ENCODE measurements at places on chromosomes 4 and X.

GRCh38 chr4:55635282-55635681, 816 bp downstream of the NMU start:
- peak overlapping the region; percentile 61 for H3K4me3 ChIP-seq
- no peaks in the 10 kb centered on the region for H3K36me3 ChIP-seq
- DNase-seq, result no peak

GRCh38 chr4:119647558-119647957, 19.0 kb upstream of the PDE5A start:
- H3K4me3 ChIP-seq, result no peak overlapping the region
- H3K36me3 ChIP-seq, result no peaks in the 10 kb centered on the region
- H3K4me1 ChIP-seq, result no peaks in the 10 kb centered on the region

DNA sequence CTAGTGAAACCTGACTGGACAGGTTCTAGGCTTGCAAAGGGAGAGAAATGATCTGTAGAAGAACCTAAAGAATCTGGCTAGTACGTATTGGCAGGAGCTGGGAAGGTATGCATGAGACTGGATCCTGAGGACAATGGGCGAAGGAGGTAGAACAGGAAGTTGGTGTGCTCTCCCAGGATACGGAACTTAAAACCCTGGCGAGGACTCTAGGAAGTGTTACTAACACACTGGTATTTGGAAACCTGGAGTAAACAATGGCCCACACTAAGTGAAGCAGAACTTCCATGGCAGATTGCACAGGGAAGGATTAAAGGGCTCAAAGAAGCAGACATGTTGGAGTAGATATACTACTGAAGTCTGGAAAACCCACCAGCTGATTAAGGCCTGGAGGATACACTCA, 9.1 kb downstream of the SYN1 start:
- no peak for DNase-seq
- H3K4me1 ChIP-seq, result no peaks in the 10 kb centered on the region
- H3K36me3 ChIP-seq, result no peaks in the 10 kb centered on the region
- no peak overlapping the region for H3K4me3 ChIP-seq
- H3K27ac ChIP-seq, result no peak overlapping the region
- no peaks in the 10 kb centered on the region for H3K27me3 ChIP-seq

GRCh38 chrX:154490021-154490413, 412 bp downstream of the SLC10A3 start:
- DNase-seq, result peak; percentile 43
- H3K4me1 ChIP-seq, result 0 out of 2 replicates have a peak, but pooled peaks cover 4% of the 10 kb centered on the region
- peak overlapping the region; percentile 76 for H3K4me3 ChIP-seq
- H3K27ac ChIP-seq, result peak overlapping the region; percentile 48
- H3K27me3 ChIP-seq, result no peaks in the 10 kb centered on the region

DNA sequence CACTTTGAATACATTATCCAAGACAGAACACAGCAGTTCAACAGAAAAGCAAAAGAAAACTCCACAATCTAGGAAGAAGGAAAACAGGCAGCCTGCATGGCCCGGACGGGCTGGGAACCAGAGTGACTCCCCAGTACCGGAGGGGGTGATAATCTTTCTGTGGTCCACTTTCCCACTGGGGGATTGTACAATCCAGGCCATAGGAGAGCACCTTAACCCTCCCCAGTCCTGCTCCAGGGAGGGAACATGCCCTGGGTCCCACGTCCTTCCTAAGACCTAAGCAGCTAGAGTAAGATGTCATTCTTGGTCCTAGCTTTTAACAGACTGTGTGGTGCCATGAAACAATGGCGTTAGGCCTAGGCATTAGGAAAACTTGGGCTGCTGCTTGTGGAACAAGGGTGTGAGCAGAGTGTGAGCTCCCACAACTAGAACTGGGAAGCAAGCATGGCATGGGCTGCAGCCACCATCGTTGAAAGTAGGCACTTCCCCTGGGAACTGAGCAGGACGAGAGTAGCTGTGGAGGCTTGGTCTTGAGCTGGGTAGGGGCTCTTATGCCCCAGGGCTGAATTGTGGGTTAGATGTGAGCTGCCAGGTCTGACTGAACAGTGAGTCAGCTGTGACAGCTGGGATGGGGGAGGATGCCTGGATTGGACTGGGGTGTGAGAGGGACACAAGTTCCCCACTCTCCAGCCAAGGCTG, 42.4 kb downstream of the NAT8L start:
- H3K4me3 ChIP-seq, result no peak overlapping the region
- no peak overlapping the region for H3K27ac ChIP-seq
- H3K27me3 ChIP-seq, result 0 out of 2 replicates have a peak, but pooled peaks cover 3% of the 10 kb centered on the region
- 0 out of 2 replicates have a peak, but pooled peaks cover 3% of the 10 kb centered on the region for H3K4me1 ChIP-seq

GRCh38 chr4:2443956-2444740, 24.8 kb upstream of the RNF4 start:
- H3K4me1 ChIP-seq, result peaks cover 4% of the 10 kb centered on the region
- no peaks in the 10 kb centered on the region for H3K36me3 ChIP-seq
- no peak overlapping the region for H3K4me3 ChIP-seq
- H3K27ac ChIP-seq, result no peak overlapping the region
- DNase-seq, result no peak

DNA sequence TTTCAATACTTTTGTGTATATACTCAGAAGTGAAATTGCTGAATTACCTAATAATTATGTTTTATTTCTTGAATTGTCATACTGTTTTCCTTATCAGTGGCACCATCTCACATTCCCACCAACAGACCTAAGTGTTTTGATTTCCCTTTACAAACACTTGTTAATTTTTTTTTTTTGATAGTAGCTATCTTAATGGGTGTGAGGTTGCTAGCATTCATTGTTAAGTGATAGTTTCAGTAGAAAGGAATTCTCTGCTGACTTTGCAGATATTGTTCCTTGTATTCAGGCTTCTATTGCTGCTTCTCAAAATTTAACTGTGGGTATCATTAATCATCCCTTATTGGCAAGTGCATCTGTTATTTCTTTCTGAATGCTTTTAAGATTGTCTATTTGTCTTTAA, 927.5 kb upstream of the SLIT2 start:
- no peak overlapping the region for H3K27ac ChIP-seq
- H3K27me3 ChIP-seq, result no peaks in the 10 kb centered on the region
- H3K36me3 ChIP-seq, result no peaks in the 10 kb centered on the region
- DNase-seq, result no peak
- H3K4me3 ChIP-seq, result no peak overlapping the region

DNA sequence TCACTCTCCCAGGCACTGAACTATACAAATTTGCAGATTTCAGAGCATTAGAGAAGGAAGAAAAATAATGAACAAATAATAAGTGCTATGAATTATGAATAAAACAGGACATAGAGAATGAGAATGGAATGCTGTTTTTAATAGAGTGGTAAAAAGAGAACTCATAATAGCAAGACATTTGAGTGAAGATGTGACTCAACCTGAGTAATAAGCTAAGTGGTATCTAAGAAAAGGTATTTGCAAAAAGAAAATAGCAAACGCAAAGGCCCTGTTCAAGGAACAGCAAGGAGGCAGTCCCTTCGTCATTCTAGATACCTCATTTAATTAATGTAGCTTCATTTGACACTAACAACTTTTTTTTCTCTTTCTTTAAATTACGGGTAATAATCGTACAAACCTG, 1910.0 kb upstream of the TENM3 start:
- H3K27ac ChIP-seq, result no peak overlapping the region
- H3K4me1 ChIP-seq, result no peaks in the 10 kb centered on the region
- no peak overlapping the region for H3K4me3 ChIP-seq

GRCh38 chrX:11212741-11213140, 80.5 kb upstream of the AMELX start:
- no peak overlapping the region for H3K4me3 ChIP-seq
- no peaks in the 10 kb centered on the region for H3K36me3 ChIP-seq
- no peaks in the 10 kb centered on the region for H3K27me3 ChIP-seq
- DNase-seq, result no peak
- H3K4me1 ChIP-seq, result no peaks in the 10 kb centered on the region
- H3K27ac ChIP-seq, result no peak overlapping the region

DNA sequence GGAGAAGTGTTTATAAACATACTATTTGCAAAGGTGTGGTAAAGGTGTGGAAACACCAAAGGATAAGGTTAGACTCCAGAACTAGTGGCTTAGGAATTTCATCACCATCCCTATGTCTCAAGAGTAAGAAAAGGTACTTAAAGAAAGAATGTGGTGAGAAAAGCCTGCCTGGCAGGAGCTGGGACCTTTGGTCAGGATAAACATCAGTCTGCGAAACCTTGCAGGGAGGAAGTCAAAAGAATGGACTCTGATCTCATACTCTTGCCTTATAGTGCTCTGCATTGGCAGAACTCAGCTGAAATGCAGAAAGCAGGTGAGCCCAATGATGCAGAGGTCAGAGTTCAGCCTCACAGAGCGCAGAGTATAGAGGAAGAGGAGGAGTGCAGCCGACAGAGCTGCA, 97.2 kb upstream of the NR3C2 start:
- no peaks in the 10 kb centered on the region for H3K36me3 ChIP-seq
- H3K4me1 ChIP-seq, result no peaks in the 10 kb centered on the region
- no peaks in the 10 kb centered on the region for H3K27me3 ChIP-seq
- H3K27ac ChIP-seq, result no peak overlapping the region

DNA sequence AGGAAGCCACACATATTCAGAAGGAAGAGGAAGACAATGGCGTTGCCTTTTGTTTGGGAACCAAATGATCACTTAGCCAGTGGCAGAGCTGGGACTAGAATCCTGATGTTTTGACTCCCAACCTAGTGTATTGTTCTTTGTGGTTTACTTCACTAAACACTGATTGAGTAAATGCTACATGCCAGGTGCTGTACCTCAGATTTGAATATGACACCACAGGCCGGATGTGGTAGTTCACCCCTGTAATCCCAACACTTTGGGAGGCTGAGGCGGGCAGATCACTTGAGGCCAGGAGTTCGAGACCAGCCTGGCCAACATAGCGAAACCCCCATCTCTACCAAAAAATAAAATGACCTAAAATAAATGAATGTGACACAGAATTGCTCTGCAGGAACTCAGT, 8.4 kb downstream of the NDUFA1 start:
- H3K27me3 ChIP-seq, result no peaks in the 10 kb centered on the region
- H3K36me3 ChIP-seq, result peaks cover 3% of the 10 kb centered on the region
- H3K4me3 ChIP-seq, result no peak overlapping the region
- DNase-seq, result peak; percentile 80
- peaks cover 15% of the 10 kb centered on the region for H3K4me1 ChIP-seq

DNA sequence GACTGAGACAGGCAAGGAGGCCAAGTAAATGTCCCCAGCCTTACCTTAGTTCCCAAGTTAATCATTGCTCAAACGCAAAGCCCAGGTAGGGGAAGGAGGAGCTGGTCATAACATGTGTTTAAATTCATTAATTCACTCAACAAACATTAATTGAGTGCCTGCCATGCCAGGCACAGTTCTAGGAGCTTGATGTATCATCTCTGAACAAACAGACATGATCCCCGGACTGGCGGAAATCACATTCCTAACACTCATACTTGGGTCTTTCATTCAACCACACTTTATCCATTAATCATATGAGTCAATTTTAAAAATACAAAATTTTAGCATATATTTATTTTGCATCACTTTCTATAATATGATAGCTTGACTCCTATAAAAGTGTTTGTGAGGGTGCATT, 335.3 kb upstream of the NOCT start:
- H3K27ac ChIP-seq, result no peak overlapping the region
- H3K27me3 ChIP-seq, result no peaks in the 10 kb centered on the region
- no peak for DNase-seq
- no peak overlapping the region for H3K4me3 ChIP-seq

GRCh38 chr4:180741703-180742102, 1501.5 kb upstream of the TENM3 start:
- no peaks in the 10 kb centered on the region for H3K4me1 ChIP-seq
- no peaks in the 10 kb centered on the region for H3K27me3 ChIP-seq
- no peak for DNase-seq
- no peak overlapping the region for H3K27ac ChIP-seq
- no peaks in the 10 kb centered on the region for H3K36me3 ChIP-seq
- no peak overlapping the region for H3K4me3 ChIP-seq

DNA sequence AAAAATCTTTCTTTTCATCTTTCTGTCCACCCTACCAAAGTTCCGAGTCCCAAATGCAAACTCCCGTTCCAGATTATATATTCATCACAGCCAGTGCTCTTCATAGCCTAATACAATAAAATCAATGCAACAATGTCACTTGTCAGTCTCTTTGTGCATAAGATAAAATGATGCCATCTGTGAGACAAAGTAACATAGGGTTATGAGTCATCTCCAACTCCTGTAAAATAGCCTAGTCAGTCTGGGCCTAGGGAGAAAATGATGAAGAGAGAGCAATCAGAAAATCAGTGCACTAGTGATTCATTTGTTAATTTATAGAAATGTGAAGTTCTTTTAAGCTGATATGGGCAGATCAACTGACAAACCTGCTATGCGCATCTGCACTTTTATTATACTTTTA, 689.1 kb upstream of the DIAPH2 start:
- H3K27me3 ChIP-seq, result no peaks in the 10 kb centered on the region
- no peaks in the 10 kb centered on the region for H3K4me1 ChIP-seq
- no peak overlapping the region for H3K27ac ChIP-seq
- H3K36me3 ChIP-seq, result no peaks in the 10 kb centered on the region

DNA sequence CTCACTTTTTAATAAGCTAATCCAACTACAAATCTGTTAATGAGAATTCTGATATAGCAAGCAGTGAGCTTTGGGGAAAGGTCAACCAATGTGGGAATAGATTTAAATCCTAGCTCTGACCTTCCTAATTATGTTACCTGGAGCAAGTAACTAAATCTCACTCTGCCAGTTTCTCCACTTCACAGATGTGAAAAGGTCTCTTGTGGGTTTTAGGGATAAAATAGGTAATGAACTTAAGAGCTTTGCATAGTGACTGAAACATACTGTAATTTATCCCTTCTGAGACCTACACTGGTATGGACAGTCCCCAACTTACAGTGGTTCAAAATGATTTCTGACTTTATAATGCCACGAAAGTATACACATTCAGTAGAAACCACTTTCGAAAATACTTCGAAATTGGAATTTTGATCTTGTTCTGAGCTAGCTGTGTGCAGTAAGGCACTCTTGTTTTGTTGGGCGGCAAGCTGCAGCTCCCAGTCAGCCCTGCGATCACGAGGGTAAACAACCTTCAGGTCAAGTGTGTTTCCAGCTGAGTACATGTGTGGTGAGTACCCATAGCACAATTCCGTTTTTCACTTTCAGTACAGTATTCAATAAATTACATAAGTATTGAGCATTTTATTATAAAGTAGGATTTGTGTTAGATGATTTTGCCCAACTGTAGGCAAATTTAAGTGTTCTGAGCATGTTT, 93.7 kb downstream of the ADGRL3 start:
- no peak overlapping the region for H3K4me3 ChIP-seq
- H3K27me3 ChIP-seq, result no peaks in the 10 kb centered on the region
- H3K36me3 ChIP-seq, result no peaks in the 10 kb centered on the region
- no peak for DNase-seq
- H3K4me1 ChIP-seq, result no peaks in the 10 kb centered on the region

DNA sequence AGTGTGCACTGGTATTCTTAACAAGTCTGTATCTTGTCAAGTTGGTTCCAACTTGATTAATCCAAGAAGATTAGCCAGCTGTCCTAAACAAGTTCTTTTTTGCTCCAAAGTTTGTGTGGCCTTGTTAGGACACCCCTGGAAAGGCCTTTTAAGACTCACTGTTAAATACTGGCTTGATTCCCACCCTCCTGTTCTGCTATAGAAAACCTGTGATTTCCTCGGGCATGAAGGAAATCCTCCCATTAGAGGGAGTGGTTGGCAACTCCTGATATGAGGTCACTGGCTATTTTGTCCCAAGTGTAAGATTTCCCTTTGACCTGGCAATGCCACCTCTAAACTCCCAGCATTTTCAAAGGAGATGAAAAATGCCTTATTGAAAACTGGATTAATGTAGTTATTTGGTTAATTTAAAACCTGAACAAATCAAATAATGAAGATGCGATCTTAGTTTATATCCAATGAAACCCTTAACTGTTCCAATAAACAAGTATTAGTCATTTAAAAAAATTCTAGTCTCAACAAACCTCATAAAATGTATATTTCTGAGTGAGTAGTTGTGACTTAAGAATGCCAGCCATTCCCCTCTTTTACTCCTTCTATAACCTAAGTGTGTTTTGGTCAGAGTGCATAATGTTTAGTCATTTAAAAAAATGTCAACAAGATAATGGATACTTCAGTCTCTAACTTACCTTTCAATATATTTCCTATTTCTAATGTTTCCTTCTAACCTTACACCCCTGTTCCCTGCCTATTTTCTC, 94.4 kb downstream of the NPNT start:
- H3K4me3 ChIP-seq, result no peak overlapping the region
- DNase-seq, result no peak

Data from MM.1S (cell line).